Activated CD4-positive, alpha-beta T cell treated with anti-CD3 and anti-CD28 coated beads for 36 hours (primary cell): ENCODE measurements at places on chromosomes 7 and 10.

DNA sequence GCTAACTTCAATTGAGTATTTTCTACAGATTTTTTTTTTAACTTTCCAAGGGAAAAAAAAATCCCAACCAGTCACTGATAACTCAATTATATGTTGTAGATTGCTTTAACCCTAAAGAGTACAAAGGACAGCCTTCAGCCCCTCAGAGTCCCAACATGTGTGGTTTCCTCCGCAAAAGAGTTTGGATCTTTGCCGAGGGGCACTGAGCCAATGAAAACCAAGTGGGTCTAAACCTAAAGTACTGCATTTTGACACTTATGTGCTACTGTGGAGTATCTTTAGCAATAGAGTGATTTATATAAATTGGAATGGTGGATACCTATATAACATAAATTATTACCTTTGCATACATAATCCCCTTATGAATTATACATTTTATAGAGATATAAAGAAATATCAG, 91.5 kb downstream of the SEMA3D start:
- no peak for DNase-seq

- no peak for DNase-seq
Observed at GRCh38 chr7:126525906-126526305, 726.8 kb downstream of the GRM8 start.

- peak; percentile 80 for DNase-seq
Observed at GRCh38 chr10:110512461-110513187, 14.9 kb downstream of the DUSP5 start.

GRCh38 chr7:42344198-42344755, 107.3 kb upstream of the GLI3 start:
- DNase-seq = no peak

- no peak for DNase-seq
Observed at GRCh38 chr10:34256216-34256615, 558.9 kb downstream of the PARD3 start.

GRCh38 chr10:113020475-113020753, 70.4 kb downstream of the TCF7L2 start:
- no peak for DNase-seq
